Activated gamma-delta T cell treated with anti-CD3 and anti-CD28 coated beads, Interleukin-2, amount 50 U/mL, for 16 hours (primary cell): ENCODE measurements at places on chromosomes 11 and 22.

DNA sequence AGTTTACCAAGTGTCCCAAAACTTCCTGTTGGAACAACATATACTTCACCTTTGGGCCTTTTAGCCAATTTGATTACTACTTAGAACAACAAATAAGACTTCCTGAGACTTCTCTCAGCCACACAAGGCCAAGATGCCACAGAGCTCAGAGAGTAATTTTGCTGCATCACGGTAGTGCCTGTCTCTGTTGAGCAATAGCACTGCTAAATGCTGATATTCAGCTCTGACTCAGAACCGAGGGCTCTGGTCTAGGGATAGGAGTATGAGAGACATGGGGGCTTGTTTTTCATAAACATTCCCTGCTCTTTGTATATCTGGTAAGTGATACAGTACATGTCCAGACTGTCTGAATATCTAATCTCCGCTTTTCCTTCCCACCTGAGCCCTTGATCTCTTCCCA, 260.4 kb upstream of the ARHGAP20 start:
- DNase-seq, result no peak

DNA sequence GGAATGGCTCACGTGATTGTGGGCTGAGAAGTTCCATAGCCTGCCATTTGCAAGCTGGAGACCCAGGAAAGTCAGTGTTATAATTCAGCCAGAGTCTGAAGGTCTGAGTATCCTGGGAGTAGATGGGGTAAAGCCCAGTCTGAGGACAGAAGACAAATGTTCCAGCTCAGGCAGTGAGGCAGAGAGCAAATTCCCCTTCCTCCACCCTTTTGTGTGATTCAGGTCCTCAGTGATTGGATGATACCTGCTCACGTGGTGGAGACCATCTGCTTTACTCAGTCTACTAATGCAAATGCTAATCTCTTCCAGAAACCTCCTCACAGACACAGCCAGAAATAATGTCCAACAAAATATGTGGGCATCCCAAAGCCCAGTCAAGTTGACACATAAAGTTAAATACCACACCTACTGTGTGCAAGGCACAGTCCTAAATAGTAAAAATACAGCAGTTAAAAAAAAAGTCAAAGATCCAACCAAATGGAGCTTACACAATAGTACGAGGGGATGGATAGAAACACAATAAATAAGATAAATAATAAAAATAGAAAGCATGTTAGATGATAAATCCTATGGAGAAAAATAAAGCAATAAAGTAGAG, 13.2 kb upstream of the APOL6 start:
- DNase-seq, result no peak

GRCh38 chr22:21865041-21865440, 2.4 kb downstream of the MAPK1 start:
- DNase-seq, result no peak

GRCh38 chr11:128981254-128981653, 38.6 kb upstream of the TP53AIP1 start:
- DNase-seq, result no peak

DNA sequence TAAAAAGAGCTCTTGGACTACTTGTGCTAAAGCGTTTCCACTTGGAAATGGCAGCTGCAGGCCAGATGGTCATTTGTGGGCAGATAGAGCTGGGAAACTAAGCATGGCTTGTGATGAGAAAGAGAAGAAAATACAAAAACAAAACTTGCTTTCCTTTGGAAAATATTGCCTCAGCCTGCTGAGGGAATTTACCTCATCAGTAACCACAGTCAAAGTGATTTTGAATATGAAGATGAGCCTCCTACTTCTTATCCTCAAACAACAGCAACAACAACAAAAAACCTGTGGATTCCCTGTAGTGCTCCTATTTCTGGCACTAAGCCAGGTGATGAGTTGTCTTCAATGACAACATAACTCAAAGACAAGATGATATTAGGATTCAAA, 62.7 kb upstream of the FIBIN start:
- DNase-seq, result no peak

DNA sequence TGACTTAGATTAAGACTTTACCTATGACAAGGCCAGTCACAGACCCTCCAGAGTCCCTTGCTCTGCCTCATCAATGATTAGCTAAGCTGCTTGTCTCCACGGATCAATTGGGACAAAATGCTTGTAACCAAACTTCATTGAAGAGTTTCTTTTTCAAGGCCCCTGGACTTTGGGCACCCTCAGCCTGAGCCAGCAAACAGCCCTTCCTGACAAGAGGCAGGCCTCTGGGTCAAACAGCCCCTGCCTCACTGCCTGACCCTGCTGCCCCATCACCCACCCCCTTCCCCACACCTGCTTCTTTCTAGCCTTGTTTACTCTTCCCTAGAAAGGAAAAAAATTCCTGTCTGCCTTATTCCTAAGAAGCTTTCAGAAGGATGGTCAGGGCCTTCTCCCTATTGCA, 26.3 kb upstream of the CDON start:
- DNase-seq, result no peak

- DNase-seq, result no peak
Measured at GRCh38 chr22:44403602-44404329, 91.0 kb upstream of the SHISAL1 start.

GRCh38 chr11:100849009-100849900, 162.2 kb downstream of the ARHGAP42 start:
- no peak for DNase-seq

- no peak for DNase-seq
Measured at GRCh38 chr22:37981282-37982011, 2.9 kb downstream of the SOX10 start.

DNA sequence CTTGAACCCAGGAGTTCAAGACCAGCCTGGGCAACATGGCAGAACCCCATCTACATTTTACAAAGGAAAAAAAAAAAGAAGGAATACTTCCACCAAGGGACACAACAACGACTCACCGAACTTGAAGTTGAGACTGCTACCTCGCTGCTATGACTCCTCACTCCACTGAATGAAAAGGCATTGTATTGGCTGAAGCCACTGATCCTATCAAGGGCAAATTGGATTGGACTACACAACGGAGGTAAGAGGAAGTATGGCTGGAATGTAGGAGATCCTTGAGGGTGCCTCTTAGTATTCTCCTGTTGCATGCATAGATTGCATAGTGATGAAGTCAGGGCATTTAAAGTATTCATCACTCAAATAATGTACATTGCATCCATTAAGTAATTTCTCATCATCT, 97.9 kb downstream of the CWF19L2 start:
- no peak for DNase-seq

GRCh38 chr11:131913267-131913666, 542.9 kb downstream of the NTM start:
- DNase-seq, result no peak

- DNase-seq, result no peak
Measured at GRCh38 chr11:125314276-125315078, 149.9 kb downstream of the PKNOX2 start.
